ENCODE measurements at places on chromosomes 5 and 9. TPM values are rescaled to one million over a fixed set of nuclear protein-coding genes. Genes with fewer than 3 reads are reported as not detected.

DNA sequence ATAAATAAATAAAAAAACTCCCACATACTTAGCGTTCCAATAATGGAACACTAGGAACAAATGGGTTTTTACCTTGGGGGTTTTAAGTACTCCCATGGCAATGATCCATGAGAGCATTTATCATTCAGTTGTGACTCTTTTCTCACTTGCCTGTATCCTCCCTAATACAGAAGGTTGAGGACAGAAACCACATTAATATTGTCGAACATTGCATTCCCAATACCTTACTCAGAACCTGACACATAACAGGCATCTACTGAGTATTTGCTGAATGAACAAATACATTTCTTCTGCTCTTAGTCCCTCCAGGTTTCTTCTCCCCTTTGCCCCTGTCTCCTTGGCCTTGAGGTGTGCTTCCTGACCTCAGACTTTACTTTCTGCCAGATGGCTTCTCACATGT lies 175.9 kb downstream of the CEMIP2 start:
- no peak for DNase-seq

DNA sequence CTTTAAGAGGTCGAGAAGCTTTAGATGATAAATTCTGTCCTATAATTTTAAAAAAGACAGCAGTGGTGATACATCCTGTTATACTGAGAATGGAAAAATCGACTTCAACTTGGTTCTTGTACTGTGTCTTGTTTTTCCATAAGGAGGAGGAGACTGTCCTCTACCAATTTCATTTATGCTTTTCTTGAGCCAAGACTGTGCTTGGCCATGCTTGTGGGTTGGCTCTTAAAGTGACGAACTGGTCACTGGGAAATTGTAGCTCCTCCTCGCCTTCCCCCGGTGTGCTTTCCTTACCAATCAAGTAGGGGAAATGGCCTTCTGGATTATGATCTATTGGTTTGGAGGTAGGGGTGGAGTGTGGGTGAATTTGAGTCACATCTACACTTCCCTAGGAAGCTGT lies 67.1 kb upstream of the HSPB3 start:
- no peak for DNase-seq

DNA sequence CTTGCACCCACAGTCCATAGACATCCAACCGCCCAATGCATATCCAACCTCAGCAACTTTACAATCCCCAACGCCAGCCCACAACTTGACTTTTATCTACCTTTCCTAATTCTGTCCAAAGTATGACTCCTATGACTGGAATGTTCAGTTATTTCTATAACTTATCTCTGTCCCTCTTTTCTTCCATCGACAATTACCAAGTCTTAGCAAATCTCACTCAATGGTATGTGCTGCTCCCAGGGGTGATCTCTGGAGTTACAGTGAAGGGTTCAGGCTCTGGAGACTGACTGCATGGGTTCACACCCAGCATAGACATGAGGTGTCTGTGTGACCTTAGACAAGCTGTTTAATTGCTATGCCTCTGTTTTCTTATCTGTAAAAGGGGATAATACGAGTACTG lies 106.9 kb downstream of the SPOCK1 start:
- no peak for DNase-seq

GRCh38 chr5:38151878-38152277 lies 106.5 kb upstream of the EGFLAM start:
- DNase-seq = no peak

- no peak for DNase-seq
Observed at GRCh38 chr9:19154135-19154612, 26.9 kb upstream of the PLIN2 start.

- no peak for DNase-seq
Observed at GRCh38 chr5:129382921-129383672, 77.0 kb upstream of the ADAMTS19 start.

- peak; percentile 46 for DNase-seq
Observed at GRCh38 chr5:146213210-146213826, 9.9 kb downstream of the RBM27 start.

GRCh38 chr9:93354451-93354850 lies 97.0 kb upstream of the FAM120A start:
- no peak for DNase-seq

DNA sequence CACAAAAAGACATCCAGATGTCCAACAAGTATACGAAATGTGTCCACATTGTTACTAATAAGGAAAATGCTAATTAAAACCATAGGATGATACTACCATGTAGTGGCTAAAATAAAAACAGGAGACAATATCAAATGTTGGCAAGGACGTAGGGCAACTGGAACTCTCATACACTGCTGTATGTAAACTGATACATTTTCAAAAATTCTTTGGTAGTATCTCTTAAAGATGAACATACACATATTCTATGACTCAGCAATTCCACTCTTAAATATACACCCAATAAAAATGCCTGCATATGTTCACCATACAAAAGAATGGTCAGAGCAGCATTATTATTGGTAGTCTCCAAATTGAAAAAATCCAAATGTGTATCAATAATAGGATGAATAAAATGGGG lies 2.9 kb upstream of the CCDC180 start:
- no peak for DNase-seq

DNA sequence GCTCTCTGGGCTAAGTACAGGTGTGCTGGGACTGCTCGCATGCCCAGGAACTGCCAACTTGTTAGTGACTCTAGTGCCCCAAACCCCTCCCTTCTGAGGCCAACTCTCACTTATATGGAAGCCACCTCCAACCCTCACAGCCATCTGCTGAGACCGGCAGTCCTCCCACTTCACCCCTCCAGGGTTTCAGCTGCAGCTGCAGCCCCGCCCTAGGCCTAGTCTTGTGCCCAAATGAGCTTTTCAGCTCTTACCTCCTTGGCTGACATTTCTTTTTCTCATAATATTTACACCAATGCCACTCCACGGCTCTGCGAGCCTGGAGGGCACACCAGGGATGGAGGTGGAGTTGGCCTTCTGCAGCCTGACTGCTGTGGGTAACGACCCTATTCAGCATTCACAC lies 166.6 kb downstream of the ROR2 start:
- no peak for DNase-seq

- DNase-seq = no peak
Observed at GRCh38 chr5:157993201-157993600, 134.3 kb upstream of the CLINT1 start.

GRCh38 chr9:126436545-126437267 lies 110.1 kb downstream of the MVB12B start:
- no peak for DNase-seq

- DNase-seq = no peak
Observed at GRCh38 chr9:94631599-94631998, 7.7 kb downstream of the FBP1 start.

DNA sequence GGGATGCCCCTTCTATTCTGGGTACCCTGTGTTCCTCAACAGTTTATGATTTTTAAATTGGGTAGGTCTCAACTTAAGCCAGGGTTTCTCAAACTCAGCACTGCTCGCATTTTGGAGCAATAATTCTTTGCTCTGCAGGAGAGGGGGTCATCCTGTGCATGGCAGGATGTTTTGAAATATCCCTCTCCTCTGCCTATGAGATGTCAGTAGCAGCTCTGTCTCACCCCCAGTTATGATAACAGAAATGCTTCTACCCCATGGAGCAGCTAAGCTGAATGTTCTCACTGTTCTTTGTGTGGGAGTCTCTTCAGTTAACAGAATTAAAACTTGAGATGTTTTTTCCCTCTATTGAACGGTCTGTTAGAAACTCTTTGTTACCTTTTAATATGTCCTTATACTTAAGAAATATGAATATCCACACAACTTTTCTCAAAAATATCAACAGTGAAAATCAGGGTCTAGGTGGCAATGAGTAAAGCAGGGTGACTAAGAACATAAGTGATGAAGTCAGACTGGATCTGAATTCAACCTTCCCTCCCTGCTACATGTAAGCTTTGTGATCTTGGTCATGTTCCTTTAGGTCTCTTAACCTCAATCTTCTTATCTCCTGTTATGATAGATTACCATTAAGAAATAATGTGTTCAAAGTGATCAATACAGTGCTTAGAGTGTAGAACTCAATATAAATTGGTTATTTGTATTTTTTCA lies 89.0 kb downstream of the CAMK4 start:
- no peak for DNase-seq

DNA sequence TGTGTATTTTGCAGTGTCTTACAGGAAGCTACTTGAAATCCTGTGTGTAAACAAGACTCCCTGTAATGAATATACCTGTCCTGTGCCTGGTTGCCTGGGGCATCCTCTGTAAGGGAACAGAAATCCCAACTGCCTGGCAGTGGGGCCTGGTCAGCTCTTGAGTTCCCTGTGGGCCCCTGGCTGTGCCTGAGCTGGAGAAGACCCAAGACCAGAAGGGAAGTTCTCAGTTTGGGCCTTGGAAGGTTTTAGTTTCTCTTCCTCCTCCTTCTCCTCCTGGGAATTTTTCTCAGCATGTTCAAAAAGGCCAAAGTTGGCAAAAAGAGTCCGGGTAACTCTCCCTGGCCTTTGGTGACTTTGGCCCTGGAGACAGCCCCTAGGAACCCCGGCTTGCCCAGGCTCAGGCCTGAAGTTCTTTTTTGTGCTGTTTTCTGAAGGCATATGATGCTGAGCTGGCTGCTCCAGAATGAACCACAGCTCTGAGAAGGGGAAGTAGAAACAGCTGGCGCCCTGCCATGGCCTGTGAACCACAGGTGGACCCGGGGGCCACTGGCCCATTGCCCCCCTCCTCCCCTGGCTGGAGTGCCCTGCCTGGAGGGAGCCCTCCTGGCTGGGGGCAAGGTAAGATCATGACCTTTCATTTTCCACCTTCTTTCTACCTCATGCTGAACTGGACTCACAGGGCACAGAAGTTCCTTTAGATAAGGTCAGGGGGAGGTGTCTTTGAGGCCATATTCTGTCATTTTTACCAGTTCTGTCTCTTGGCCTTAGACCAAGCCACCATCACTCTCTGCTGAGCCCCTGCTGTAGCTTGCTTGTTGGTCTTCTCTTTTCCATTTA lies 5.8 kb downstream of the TMEM268 start:
- DNase-seq = no peak

GRCh38 chr9:114177423-114178064 lies 22.2 kb downstream of the COL27A1 start:
- DNase-seq = peak; percentile 68

DNA sequence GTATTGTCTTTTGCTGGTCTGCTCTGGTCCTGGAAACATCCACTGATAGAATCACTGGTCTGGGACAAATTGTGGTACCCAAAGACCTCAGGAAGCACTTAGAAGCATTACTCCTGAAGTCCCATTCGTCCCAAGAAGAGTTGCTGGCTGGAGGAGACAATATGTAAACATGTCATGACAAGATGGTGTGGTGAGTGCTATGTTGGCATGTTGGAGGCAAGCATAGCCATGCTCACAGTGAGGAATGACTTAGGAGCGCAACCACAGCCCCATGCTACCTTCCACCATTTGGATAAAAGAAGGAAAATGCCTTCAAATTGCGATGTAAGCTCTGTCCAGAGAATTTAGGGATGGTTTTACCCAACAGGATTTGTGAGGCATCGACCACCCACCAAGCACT lies 115.8 kb upstream of the STC2 start:
- DNase-seq = no peak

- peak; percentile 72 for DNase-seq
Observed at GRCh38 chr5:74502479-74502950, 138.0 kb downstream of the ENC1 start.

GRCh38 chr9:81132318-81132717 lies 557.0 kb downstream of the TLE1 start:
- no peak for DNase-seq

- DNase-seq = no peak
Observed at GRCh38 chr9:106632621-106633020, 230.3 kb upstream of the ZNF462 start.

DNA sequence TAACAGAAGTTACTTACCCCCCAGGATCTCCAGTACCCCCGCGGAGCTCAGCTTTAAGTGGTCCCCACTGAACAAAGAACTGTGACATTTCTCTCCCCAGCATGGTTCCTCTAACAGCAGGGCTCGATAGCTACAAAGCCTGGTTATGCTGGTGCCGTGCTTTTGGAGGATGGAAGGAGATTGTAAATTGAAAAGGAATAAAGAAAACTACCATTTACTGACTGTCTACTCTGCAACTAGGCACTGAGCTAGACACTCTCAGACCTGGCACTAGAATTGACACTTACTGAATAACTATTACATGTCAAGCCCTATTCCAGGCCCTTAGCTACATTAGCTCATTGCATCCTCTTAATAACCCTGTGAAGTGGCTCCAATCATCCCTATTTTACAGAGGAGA lies 145.3 kb downstream of the TTLL11 start:
- no peak for DNase-seq

DNA sequence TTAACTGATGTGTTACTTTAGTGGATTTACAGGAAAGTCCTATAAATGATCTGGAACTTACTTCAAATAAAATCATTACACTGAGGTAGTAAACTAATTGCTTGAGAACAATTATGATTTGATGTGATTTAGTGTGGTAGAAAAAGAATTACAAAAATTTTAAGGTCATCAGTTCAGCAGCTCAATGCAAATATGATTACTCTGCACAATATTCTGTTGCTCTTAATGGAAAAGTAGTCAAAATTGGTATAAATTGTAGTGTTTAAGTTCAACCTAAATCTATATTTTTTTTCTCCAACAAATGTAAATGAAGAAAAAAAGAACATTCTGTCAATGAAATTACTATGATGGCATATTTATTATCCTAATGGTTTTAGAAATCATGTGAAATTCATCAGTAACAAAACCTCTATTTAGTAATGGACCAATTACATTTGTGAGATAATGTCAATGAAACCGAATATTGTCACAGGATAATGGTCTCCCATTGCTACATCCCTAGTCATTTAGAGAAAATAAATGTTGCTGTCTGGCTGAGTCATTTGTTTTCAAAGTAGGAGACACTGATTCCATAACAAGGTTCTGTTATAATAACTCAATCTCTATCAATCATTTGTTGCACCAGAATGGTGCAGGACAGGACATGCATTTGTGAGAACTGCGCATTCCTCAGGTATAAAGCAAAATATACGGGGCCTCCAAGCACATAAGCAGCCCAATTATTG lies 177.1 kb downstream of the NFIB start:
- no peak for DNase-seq

- peak; percentile 72 for DNase-seq
Observed at GRCh38 chr5:137320056-137321045, 178.8 kb downstream of the SPOCK1 start.

GRCh38 chr5:151298063-151298855 lies 5.3 kb downstream of the SLC36A3 start:
- DNase-seq = no peak

GRCh38 chr5:140262221-140262620 lies 40.7 kb downstream of the PFDN1 start:
- no peak for DNase-seq

The HTR4 gene
- not detected for total RNA-seq

The EFCAB9 gene
- total RNA-seq = not detected

The HRCT1 gene
- 1.8 TPM for total RNA-seq

The SPACA9 gene
- 1.3 TPM for total RNA-seq

The RASEF gene
- total RNA-seq = under 0.01 TPM

The UBTD2 gene
- 14.7 TPM for total RNA-seq

The NEK6 gene
- 20.6 TPM for total RNA-seq

The ANKRD31 gene
- not detected for total RNA-seq

The GLIPR2 gene
- 42.3 TPM for total RNA-seq

The PCDHB6 gene
- 0.20 TPM for total RNA-seq

The DEPDC1B gene
- 1.6 TPM for total RNA-seq

The OGN gene
- not detected for total RNA-seq

The AKNA gene
- 0.87 TPM for total RNA-seq

The RPS23 gene
- 3,005 TPM for total RNA-seq

The MZB1 gene
- 0.22 TPM for total RNA-seq

The FBP2 gene
- not detected for total RNA-seq

The ABCA1 gene
- 2.2 TPM for total RNA-seq

The EPB41L4A gene
- total RNA-seq = 49.6 TPM

The C5orf58 gene
- total RNA-seq = not detected

The DMAC1 gene
- 9.2 TPM for total RNA-seq

The NUTM2G gene
- total RNA-seq = not detected

The CDO1 gene
- total RNA-seq = not detected

The PLEKHG4B gene
- total RNA-seq = under 0.01 TPM

The CMBL gene
- 3.5 TPM for total RNA-seq

The LCN1 gene
- not detected for total RNA-seq
